ENCODE measurements at places on chromosomes 11 and 22.

- no peak for DNase-seq
Measured at GRCh38 chr11:111177037-111177871, 68.3 kb upstream of the POU2AF2 start.

DNA sequence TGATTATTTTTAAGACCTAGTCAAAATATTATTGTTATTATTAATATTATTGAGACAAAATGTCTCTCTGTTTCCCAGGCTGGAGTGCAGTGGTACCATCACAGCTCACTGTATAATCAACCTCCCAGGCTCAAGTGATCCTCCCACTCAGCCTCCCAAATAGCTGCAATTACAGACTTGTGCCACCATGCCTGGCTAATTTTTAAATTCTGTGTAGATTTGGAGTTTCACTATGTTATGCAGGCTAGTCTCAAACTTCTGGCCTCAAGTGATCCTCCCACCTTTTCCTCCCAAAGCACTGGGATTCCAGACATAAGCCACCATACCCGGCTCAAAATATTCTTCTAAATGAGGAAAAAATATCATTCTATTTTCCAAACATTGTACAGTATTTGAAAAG lies 37.0 kb downstream of the SLC36A4 start:
- DNase-seq: no peak

- no peak for DNase-seq
Measured at GRCh38 chr11:91970624-91971023, 254.0 kb upstream of the FAT3 start.

DNA sequence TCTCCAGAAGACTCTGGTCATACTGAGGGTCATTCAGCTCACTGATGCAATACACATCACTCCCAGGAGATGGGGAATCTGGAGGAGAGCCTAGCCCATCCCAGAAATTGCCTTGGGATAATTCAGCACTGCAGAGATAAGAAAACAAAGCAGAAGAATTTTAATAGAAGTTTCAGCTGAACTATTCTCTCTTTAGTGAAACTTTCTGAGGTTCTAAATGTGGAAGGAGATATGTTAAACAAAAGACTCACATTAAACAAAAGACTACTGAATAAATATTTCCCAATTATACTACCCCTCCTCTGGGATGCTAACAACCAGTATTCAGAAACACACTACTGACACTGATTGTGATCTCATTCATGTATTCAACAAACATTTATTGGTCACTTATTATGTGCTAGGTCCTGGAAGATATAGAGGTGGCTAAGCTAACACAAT lies 47.8 kb downstream of the C2CD3 start:
- DNase-seq: no peak

DNA sequence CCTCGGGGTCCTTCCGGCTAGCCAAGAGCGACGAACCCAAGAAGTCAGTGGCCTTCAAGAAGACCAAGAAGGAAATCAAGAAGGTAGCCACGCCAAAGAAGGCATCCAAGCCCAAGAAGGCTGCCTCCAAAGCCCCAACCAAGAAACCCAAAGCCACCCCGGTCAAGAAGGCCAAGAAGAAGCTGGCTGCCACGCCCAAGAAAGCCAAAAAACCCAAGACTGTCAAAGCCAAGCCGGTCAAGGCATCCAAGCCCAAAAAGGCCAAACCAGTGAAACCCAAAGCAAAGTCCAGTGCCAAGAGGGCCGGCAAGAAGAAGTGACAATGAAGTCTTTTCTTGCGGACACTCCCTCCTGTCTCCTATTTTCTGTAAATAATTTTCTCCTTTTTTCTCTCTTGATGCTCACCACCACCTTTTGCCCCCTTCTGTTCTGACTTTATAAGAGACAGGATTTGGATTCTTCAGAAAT lies 1.9 kb upstream of the GCAT start:
- DNase-seq: no peak

- DNase-seq: no peak
Measured at GRCh38 chr11:88275636-88276035, 61.9 kb downstream of the CTSC start.

- DNase-seq: no peak
Measured at GRCh38 chr22:30430933-30431332, 5.4 kb downstream of the MTFP1 start.

DNA sequence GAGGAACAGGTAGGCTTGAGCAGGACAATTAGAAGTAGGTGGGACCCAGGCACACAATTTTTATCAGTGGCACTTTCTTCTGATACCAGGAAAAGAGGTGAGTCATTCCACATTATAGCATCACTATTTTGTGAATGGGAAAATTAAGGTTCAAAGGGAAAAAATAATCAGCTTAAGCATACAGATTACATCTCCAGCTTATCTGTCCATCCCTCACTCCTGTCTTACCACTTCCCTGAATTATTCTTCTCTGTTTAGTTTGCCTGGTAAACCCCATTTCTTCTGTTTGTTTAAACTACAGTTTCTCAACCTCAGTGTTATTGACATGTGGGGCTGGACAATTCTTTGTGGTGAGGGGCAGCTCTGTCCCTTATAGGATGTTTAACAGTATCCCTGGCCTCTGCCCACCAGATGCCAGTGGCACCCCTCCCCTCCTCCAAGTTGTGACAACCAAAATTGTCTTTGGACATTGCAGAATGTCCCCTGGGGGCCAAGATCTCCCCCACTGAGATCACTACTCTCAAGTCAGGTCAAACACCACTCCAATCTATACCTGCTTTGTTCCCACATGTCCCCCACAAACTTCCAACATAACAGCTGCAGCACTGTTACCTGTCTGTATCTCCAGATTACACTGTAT lies 8.5 kb upstream of the XBP1 start:
- DNase-seq: no peak

GRCh38 chr11:75087319-75088305 lies 9.1 kb downstream of the OR2AT4 start:
- DNase-seq: no peak

- DNase-seq: peak; percentile 76
Measured at GRCh38 chr11:67054836-67055523, 1.7 kb upstream of the RHOD start.

GRCh38 chr11:71255800-71256479 lies 3.6 kb upstream of the SHANK2 start:
- no peak for DNase-seq

GRCh38 chr11:84455691-84456090 lies 1169.5 kb upstream of the CCDC90B start:
- no peak for DNase-seq

GRCh38 chr22:37910890-37911672 lies 5.0 kb downstream of the MICALL1 start:
- no peak for DNase-seq

GRCh38 chr11:18332302-18332701 lies 9.9 kb downstream of the GTF2H1 start:
- no peak for DNase-seq

GRCh38 chr11:126890561-126890960 lies 110.0 kb downstream of the KIRREL3 start:
- DNase-seq: no peak

- DNase-seq: no peak
Measured at GRCh38 chr11:114326151-114326550, 30.0 kb downstream of the NNMT start.

DNA sequence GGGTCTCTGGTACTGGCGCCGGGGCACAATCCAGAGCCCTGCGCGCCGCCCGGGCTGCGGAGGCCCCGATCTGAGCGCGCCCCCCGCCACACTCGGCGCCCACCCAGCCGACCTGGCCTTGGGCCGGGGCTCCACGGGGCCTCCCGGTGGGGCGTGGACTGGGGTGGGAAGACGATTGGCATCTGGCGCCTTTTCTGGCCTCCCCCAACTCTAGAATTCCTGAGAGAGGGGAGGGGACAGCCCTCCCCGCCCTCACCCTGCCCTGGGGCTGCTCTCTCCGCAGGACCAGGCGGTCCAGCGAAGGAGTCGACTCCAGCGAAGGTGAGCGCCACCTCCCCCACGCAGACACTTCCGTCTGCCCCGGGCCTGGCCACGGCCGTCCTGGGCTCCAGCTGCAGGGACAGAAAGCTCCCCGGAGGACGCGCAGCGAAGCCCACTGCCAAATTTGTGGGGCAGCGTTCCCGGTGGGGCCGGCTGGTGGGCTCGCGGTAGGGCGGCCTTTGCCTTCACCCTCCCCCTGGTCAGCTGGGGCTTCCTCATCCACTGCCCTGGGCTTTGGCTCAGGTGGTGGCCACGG lies 593 bp downstream of the SSH3 start:
- no peak for DNase-seq

- no peak for DNase-seq
Measured at GRCh38 chr11:115775846-115776245, 271.6 kb upstream of the CADM1 start.

DNA sequence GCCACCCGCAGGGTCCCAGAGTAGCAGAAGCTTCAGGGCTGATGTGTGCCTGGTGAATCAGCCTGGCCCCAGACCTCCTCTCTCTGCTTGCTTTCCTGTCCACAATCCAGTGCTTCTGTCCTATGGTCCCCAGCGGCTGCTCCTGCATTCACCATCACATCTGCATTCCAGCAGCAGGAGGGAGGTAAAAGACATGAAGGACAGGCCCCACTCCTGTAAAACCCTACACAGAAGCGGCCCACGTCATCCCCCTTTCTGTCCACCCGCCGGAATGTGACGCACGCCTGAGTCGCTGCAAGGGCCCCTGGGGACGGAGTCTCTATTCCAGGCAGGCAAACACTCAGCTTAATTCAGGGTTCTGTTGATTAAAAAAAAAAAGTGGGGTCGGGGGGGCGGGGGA lies 58.3 kb downstream of the CDKN1C start:
- DNase-seq: no peak

- no peak for DNase-seq
Measured at GRCh38 chr11:73029403-73029802, 112.7 kb downstream of the FCHSD2 start.

GRCh38 chr11:35043936-35044335 lies 95.0 kb upstream of the CD44 start:
- no peak for DNase-seq

GRCh38 chr11:86571273-86571948 lies 101.0 kb downstream of the ME3 start:
- DNase-seq: no peak

DNA sequence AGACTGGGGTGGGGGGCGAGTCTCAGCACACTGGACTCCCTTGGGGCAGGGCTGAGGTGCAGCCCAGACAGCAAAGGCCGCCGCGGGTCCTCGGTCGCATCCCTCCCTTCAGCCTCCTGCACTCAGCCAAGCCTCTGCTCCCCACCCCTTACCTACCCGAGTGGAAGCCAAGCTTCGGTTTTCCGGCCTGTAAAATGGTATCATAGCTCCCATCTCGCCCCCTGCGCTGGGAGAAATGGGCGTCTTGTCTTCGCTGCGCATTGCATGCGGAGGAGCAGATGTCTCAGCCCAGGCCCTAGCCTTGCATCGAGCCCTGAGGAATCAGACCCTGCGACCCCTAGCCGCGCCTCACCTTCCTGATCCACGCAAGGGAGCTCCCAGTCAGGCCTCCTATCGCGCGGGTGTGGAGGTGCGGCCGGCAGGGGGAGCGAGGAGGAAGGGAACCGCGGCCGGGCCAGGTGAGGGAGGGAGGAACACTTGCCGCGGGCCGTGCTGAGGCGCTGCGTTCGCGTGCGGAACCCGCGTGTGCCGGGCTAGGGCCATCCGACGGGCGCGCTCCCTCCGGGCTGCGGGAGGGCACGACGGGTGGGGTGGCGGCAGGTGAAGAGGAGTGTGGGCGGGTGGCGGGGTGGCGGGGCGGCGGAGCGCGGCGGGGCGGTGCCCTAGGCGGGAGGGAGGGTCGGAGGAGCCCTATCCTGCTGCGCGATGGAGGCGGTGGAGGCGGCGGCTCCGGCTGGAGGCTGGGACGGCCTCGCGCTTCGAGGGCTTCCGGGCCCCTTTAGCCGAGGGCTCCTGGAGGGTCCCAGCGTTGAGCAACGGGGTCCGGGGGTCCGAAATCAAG lies 4.1 kb upstream of the TBX1 start:
- no peak for DNase-seq

All from NCI-H526 (cell line).